ENCODE measurements at places on chromosomes 12 and 14. TPM values are rescaled to one million over a fixed set of nuclear protein-coding genes. Genes with fewer than 3 reads are reported as not detected.

The B4GALNT3 gene
- polyA plus RNA-seq, result 3.5 TPM

The DLGAP5 gene
- polyA plus RNA-seq, result 15.9 TPM

The FAM186B gene
- polyA plus RNA-seq, result 0.24 TPM

The GPR84 gene
- polyA plus RNA-seq, result 0.07 TPM

The TAS2R9 gene
- not detected for polyA plus RNA-seq

The CELA1 gene
- not detected for polyA plus RNA-seq

The FBLN5 gene
- 0.30 TPM for polyA plus RNA-seq

The TGM1 gene
- polyA plus RNA-seq, result 4.4 TPM

The TAS2R43 gene
- polyA plus RNA-seq, result not detected

The KLHL33 gene
- not detected for polyA plus RNA-seq

The IFI27 gene
- 1,280 TPM for polyA plus RNA-seq

The KRT75 gene
- 4.9 TPM for polyA plus RNA-seq

The SLC5A8 gene
- 0.06 TPM for polyA plus RNA-seq

The GALNT8 gene
- not detected for polyA plus RNA-seq

The LMNTD1 gene
- not detected for polyA plus RNA-seq

The CARMIL3 gene
- 0.03 TPM for polyA plus RNA-seq

The KRT1 gene
- 0.47 TPM for polyA plus RNA-seq

The NFE2 gene
- 0.07 TPM for polyA plus RNA-seq

The DAZAP2 gene
- polyA plus RNA-seq, result 91.0 TPM

The ANO2 gene
- polyA plus RNA-seq, result not detected

The GXYLT1 gene
- 3.7 TPM for polyA plus RNA-seq

The GIT2 gene
- polyA plus RNA-seq, result 9.5 TPM

The PPP1R1A gene
- not detected for polyA plus RNA-seq

The CLEC9A gene
- not detected for polyA plus RNA-seq

The ARMH4 gene
- polyA plus RNA-seq, result 0.70 TPM

The DTX1 gene
- polyA plus RNA-seq, result not detected

The MSRB3 gene
- polyA plus RNA-seq, result 9.4 TPM

The HOXC11 gene
- 5.5 TPM for polyA plus RNA-seq

The DYRK2 gene
- 7.7 TPM for polyA plus RNA-seq

The STYK1 gene
- polyA plus RNA-seq, result 1.3 TPM

The CLEC7A gene
- polyA plus RNA-seq, result 0.03 TPM

The ALX1 gene
- not detected for polyA plus RNA-seq

The TMPRSS12 gene
- not detected for polyA plus RNA-seq

The DEGS2 gene
- 0.04 TPM for polyA plus RNA-seq

The LRRC9 gene
- not detected for polyA plus RNA-seq

The ORAI1 gene
- 46.1 TPM for polyA plus RNA-seq

The SELPLG gene
- 0.47 TPM for polyA plus RNA-seq

The DIO3 gene
- not detected for polyA plus RNA-seq

The WASHC4 gene
- 8.1 TPM for polyA plus RNA-seq
